SHP77 treated with DMSO at 0.1 percent for 48 hours (cell line): ENCODE measurements at places on chromosomes 2 and 18.
A peak's percentile ranks its signal among the peaks of the same experiment; 100 is the strongest.

DNA sequence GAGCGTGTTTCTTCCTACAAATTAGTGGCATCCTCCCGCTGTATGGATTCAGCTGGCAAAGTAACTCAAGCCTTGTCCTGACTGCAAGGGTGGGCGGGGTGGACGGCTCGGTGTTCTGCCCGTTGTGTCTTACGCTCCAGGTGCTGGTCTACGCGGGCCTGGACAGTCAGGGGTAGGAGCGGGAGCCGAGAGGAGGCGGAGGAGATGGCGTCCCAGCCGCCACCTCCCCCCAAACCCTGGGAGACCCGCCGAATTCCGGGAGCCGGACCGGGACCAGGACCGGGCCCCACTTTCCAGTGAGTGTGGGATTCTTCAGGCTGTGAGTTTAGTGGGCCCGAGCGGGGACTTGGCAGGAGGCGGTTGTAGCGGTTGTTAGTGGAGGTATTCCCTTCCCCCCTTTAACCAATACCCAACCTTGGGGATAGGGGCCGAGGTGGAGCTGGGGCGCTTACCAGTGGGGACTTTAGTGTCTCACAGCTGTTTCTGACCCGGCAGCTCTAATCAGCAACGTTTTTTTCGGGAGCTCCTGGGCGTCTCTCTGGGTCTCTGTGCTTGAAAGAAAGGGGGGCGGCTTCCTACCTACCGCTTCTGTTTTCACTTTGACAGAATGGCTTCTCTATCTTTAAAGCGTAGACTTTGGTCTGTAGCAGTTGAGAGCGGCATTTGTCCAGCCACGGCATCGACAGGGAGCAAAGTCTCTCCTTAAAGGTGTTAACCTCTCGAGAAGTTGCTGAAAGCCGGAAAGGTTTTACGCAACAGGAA lies at the start of the genes PEX13 and PUS10:
TSS of gene PEX13 (plus strand) at position 165 of the 762 bp plus-strand sequence. CDS start at position 205, 40 bp downstream.
TSS of gene PUS10 (minus strand) at position 700 of the 762 bp plus-strand sequence. CDS start 6,365 bp downstream, outside the sequence.
- DNase-seq: peak; percentile 66

DNA sequence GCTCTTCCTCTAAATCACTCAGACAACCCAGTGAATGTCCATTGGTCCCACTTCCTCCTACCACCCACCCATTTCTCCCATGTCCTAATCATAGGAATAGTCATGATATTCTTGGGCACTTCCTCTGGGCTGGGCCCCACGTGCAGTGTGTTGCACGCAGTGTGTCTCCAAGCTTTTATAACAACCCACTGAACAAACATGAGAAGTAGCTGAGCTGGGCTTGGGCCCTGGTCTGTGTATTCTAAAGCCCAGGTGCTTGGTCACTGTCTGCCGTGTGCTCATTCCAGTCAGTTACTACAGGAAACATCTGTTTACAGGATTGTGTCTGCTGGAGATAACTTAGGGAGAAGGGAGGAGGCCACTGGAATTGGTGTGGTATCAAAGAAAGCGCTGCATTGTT lies 64.2 kb upstream of the THOC1 start:
- no peak for DNase-seq

DNA sequence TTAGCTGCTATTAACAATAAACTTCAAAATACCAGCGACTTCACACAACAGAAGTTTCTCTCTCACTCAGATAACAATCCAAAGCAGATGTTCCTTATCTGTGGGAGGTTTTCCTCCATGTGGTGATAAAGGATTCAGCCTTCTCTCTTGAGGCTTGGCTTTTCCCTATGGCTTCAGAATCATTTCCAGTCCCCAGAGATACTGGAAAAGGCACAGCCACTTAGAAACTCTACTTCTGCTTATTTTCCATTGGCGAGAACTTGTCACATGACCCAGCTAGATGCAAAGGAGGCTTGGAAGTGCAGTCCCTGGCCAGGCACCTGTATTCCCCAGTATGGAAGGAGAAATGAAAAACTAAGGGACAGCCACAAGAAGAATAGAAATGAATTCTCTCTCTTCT lies 344.8 kb downstream of the MTX2 start:
- no peak for DNase-seq

DNA sequence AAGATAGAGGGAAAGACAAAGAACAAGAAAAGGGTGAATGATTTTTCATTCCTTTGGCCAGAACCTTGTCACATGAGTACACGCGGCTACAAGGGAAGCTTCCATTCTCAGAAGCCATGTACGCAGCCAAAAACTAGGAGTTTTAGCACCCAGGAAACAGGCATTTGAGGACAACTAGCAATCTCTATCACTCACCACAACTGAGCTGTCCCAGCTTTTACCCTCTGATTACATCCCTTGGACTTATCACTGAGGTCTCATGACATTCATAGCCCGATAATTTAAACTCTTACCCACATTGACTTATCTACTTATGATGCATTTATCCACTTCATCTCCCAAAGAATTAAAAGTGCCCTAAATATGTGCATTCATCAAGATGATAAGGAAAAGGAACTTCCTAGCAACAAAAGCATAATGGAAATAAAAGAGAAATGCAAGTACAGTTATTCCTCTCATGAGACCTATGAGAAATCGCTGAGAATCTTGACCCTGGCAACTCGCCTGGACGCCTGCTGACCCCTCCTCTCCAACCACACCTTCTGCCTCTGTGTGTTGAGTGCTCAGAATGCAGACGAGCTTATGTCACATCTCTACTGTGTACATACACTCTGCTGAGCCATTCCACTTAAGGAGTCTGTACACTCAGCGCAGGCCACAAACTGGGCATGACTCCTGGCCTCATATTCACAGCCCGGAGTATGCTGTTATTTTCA lies 28.7 kb upstream of the MFSD6 start:
- peak; percentile 56 for DNase-seq

DNA sequence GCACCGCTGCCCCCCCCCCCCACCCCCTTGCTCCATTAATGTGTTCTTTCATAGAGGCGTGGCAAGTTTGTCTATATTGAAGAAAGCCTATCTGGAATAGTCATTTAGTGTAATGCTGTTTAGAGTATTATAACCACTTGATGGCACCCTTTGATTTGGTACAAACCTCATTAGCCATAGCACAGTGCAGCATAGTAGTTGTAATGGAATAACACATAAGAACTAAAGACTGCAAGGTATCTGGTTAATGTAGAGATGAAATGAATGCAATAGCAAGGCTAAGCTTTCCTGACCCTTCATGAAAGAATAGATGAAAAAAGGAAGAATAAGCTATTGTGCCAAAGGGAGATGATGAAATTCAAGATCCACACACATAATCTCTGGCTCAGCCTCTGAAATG lies 81.9 kb downstream of the EHBP1 start:
- peak; percentile 10 for DNase-seq

- no peak for DNase-seq
Measured at GRCh38 chr18:58175786-58176176, 131.8 kb downstream of the NEDD4L start.

DNA sequence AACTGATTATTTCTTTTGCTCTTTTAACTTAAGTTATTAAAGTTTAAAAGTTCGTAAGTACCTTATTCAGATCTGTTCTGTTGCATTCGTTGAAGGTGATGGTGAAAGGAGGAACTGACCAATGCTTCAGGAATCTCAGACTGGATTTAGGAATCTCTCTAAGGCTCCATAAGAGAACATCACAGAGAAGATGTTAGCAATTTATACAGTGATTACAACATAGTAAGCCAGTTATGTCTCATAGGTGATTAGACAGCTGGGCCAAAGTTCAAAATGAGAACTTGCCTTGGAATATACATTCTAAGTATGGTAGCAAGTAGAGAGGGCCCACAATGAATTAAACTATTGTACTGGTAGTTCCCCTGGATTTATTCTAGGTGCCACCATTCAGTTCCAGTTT lies 3.2 kb downstream of the MARS2 start:
- DNase-seq: no peak

GRCh38 chr18:79881695-79882094 lies 69.8 kb downstream of the SLC66A2 start:
- no peak for DNase-seq

DNA sequence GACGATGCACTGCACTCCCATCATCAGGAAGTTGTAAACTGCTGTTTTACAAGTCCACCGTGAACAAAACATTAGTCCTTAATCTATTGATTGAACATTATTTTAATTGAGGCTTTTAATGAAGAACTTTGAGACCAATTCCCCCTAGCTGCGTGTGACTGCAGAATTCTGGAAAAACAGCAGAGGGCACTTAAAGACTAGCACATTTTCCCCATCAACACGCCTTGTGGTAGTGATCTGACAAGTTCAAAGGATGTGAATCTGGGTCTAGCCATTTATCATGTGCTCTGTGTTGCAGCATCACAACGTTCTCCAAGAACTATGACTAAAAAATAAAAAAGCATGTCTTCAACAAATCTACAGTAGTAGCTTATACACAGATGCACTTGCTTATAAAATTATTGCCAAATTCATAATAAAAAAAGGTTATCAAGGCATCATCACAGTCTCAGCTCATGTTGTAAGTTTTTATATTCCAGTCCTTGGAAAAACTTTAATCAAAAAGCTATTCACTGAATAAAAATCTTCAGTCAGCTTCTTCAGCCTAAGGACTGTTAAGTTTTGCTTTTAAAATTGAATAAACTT lies 35.8 kb downstream of the SKOR2 start:
- peak; percentile 61 for DNase-seq

DNA sequence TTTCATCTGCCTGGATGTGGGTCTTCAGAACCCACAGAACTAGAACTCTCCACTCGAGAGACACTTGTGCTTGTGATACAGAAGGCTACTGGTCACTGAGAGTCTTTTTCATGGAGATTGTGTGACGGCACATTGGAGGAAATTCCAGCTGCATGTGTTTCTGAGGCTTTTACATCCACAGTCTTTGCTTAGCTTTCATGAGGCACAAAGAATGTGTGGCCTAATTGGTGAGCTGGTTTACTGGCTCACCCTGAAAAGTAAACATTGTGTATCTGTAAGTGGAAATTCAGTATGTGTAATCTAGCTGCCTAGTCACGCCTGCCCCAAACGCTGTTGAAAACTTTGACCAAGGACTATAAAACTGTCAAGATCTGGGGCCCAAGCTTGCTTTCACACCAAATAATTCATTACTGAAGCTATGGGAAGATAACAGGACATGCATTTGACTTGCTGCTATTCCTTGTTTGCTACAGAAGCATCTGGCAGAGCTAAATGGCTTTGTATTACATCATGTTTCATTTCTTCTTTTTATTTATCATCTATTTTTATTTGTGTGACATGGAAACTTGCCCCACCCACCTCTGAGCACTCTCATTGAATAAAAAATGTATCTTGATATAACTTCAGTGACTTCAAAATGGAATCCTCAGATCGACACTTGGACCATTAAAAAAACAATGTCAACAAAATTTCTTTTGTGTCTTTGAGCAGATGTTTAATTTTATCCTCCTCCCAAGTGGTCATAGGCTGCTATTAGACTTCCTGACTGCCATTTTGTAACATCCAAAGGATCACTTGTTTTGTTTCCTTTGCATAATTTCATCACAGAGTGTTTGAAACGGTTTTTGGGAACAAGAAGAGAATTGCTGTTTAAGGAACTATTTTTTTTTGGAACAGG lies 80.2 kb downstream of the EFEMP1 start:
- DNase-seq: peak; percentile 78

DNA sequence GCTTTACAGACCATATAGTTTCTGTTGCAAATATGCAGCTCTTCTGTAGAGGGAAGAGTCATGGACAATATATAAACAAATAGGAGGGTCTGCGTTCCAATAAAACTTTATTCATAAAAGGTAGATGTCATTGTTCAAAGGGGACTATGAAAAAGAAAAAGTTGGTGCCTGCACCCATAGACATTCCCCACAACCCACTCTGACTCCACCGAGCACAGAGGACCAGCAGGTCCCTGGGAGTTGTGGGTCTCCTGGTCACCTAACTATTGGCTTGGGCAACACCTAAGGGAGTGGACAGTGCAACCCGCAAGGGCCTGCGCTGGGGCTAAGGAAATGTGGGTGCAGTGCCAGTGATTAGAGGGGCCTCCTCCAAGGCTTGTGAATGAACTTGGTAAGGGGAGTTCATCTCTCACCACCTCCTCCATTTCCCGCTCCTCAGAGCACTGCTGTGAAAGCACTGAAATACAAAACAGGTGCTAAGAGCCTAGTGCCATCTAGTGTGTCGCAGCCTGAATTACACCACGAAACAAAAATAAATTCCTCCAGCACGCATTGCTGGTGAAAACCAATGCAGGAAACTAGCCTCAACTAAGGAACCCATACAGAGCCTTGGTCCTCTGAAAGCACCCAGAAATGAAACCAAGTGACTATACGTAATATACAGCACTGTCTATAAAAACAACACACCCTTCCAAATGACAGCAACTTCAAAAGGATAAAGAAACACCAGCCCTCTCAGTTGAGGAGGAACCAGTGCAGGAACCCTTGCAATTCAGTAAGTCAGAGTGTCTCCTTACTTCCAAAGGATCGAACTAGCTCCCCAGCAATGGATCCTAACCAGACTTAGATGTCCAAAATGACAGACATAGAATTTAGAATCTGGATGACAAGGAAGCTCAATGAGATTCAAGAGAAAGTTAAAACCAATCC lies 166.6 kb downstream of the RNF144A start:
- peak; percentile 29 for DNase-seq

- no peak for DNase-seq
Measured at GRCh38 chr2:156147594-156148330, 184.8 kb downstream of the NR4A2 start.

DNA sequence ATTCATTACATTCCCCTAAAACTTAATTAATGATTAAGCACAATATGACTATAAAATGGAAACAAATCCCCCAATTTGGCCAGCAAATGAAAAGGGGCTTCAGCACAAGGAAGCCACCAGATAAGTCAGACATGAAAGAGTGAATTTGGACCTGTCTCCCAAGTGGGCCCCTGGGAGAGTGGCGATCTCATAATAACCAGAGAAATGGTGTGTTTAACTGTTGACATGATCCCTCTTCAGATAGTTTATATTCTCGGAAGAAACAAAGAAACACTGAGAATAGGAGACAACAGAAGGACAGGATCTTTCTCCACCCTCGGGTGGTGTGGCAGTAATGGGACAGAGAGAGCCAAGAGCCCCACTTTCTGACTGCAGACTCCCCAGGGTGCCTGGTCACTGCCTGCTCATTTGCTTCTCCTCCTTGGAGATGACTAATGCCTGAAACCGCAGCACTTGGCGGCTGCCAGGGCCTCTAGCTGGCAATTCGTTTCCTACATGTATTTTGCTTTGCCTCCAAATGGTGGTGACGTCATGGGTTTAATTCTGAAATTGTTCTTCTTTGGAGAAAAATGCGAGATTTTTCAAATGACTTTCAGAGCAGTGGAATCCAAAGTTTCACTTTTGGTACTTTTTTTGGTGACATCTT lies 46.4 kb upstream of the SPP2 start:
- DNase-seq: no peak

DNA sequence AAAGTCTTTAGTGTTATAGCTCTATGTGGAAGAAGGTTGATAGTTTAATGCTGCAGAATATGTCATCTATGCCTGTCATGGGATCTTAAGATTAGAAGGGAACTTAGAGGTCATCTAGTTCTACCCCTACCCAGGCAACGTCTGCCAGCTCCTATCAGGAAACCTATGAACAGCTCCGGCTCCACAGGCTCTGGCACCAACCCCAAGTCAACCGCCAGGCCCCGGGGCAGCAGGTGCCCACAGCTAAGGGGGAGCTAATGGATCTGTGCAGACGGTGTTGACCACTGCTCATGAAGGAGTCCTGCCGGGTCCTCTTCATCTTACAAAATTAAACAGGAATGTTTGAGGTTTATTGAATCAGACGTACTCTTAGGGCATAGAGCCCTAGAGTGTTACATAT lies 440.8 kb upstream of the KLHL29 start:
- DNase-seq: no peak
